ENCODE measurements at places on chromosomes 3 and 15. TPM values are rescaled to one million over a fixed set of nuclear protein-coding genes. Genes with fewer than 3 reads are reported as not detected.

The TBCCD1 gene
- polyA plus RNA-seq = 6.0 TPM

The CHRNA3 gene
- polyA plus RNA-seq = not detected

The C3orf20 gene
- polyA plus RNA-seq = 0.01 TPM

The NR2F2 gene
- polyA plus RNA-seq = 26.3 TPM

The GOLGA8T gene
- 0.87 TPM for polyA plus RNA-seq

The CFAP44 gene
- polyA plus RNA-seq = 12.9 TPM

The EHD4 gene
- 14.1 TPM for polyA plus RNA-seq

The COLQ gene
- polyA plus RNA-seq = 0.81 TPM

The ANAPC13 gene
- polyA plus RNA-seq = 60.4 TPM

The VEPH1 gene
- 0.18 TPM for polyA plus RNA-seq

The AHSG gene
- not detected for polyA plus RNA-seq

The TBC1D2B gene
- 7.8 TPM for polyA plus RNA-seq

The ASB7 gene
- polyA plus RNA-seq = 11.1 TPM

The OCA2 gene
- 0.07 TPM for polyA plus RNA-seq

The SLC27A2 gene
- 6.9 TPM for polyA plus RNA-seq
